ENCODE measurements at places on chromosomes 7 and 10.

DNA sequence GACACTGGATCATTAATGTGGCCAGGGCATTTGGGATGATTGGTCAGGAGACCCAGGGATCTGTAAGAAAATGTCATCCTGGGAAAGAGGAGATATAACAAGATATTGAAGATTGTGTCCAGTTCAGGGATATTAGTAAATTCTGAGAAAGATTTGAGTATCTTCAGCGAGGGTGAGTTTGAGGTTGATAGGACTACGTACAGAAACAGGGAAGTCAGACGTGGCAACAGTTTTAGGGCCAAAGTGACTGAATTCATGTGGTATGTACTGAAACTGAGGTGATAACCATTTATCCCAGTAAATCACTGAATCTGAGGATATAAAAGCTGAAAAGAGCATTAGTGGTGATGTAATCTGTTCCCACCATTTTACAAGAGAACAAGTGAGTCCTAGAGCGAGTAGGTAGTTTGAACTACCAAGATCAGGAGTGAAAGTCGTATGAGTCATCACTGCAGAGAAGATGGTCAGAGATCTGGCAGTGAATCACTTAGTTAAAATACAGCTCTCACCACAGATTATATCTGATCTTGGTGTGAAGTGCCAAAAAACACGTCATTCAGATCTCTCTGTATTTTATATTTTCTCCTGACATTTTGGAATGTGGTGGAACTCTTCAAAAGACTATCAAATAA lies 220.5 kb downstream of the CDK14 start:
- no peak for DNase-seq

- no peak for DNase-seq
These were observed 24.6 kb downstream of the NACAD start for GRCh38 chr7:45064047-45064725.

DNA sequence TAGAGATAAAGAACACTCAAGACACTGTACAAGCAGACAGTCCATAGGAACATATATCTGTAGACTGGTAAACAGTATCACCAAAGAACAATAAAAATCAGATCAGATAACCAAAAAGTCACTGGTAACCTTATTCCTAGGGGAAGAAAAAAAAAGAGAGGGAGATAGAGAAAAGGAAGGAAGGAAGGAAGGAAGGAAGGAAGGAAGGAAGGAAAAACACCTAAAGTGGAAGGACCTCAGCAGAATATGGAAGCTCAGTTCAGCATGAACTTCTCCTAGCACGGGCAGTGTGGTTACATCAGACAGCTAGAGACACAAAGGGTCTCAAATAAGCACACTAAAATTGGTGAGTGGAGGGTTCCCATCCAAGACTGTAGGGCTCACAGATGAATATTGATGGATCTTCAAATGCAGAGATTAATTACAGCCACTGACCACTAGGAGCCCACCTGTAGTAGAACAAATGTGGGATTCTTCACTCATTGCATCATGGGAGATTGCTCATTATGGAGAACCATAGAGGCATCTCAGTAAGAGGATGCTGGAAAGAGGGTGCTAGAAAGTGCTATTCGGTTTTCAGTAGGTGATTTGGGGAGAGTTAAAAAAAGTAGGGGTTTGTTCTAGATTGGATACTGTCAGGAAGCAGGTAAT lies 293.4 kb upstream of the C7orf33 start:
- no peak for DNase-seq

GRCh38 chr10:130899856-130900255 lies 411.7 kb downstream of the TCERG1L start:
- DNase-seq = no peak

DNA sequence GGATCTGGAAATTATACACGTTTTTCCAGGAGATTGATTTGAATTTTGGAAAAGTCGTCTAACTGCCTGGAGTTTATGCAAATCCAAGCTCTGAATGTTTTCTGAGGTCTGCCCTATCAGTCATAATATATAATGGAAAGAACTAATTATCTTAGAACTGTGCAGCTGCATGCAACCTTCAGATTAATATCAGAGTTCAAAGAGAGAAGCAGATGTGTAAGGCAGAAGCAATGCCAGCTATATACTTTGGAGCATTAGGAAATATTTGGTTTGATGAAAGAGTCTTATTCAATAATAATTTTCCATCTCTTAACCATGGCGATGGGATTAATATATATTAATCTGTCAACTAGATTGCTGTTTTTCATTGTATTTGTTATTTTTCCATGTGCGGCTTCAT lies 500.9 kb downstream of the NEBL start:
- DNase-seq = no peak
